ENCODE measurements at places on chromosomes 7 and 10.

DNA sequence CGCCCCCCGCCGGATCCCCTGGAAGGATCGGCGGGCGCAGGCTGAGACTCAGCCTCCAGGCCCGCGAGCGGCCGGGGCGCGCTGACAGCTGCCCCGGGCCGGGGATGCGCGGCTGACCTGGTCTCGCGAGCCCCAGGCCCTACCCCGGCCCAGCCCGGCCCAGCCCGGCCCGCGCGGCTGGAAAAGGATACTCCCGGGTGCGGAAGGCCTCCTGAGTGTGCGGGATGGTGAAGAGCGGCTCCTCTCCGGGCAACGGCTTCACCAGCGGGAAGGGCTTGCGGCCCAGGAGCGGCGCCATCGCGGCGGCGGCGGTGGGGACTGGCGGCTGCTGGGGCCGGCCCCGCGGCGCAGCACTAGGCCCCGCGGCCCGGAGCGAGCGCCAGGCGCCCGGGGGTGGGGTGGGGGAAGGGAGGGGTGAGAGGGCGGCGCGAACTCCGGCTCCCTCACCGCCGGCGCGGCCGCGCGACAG, 423 bp downstream of the BAZ1B start:
- DNase-seq, result no peak

GRCh38 chr7:4861227-4861626, 603 bp downstream of the PAPOLB start:
- no peak for DNase-seq

- no peak for DNase-seq
Measured at GRCh38 chr10:11713186-11713743, 28.9 kb upstream of the ECHDC3 start.

GRCh38 chr7:99478464-99479440, 6.1 kb downstream of the ZNF789 start:
- no peak for DNase-seq

DNA sequence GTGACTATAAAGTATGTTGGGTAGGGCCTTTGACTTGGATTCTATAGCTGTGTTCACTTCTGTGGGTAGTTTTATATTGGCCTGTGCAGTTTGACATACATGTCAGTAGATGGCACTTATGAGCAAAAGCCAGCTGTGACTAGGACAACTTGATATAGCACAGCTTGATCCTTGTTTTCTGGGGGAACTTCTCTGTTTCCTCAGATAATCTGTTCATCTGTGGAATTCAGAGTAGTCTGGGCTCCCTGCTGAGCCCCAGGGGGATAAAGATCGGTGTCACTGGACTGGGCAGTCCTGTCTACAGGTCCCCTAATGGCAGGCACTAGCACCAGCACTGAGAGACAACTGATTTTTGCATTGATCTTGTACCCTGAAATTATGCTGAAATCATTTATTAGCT, 25.4 kb downstream of the CYP2C9 start:
- peak; percentile 21 for DNase-seq

- DNase-seq, result no peak
Measured at GRCh38 chr7:27491534-27491933, 171.1 kb downstream of the HIBADH start.

DNA sequence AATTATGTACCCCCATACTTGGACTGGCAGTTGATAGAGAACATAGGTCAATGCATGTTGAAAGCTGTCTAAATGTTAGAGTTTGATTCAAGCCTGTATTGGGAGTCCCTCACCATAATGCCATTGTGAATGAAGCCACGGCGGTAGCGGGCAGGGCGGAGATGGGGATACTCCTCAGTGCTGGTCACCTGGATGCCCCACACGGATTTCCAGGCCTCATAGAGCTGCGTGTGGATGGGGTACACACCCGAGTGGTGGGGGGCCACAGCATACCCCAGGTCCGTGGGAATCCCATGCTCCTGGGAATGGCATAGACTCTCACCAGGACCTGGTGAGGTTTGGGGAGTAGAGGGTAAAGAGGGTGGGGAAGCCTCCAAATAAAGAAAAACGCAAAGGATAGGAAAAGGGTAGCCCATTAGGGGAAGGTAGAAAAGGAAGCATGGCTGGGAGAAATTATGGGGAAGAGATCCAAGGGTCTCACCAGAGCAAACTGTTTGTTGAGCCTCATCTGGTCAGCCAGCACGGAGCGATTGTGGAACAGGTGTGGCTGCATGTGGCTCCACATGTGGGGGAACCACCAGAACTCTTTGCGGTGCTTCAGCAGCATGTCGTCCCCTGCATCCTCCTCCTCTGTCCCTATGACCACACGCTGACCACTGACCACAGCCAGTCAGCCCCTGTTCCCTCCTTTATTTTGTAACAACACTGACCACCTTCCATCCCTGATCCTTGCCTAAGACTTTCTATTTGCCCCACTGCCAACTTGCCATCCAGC, 5.0 kb downstream of the NDST2 start:
- DNase-seq, result no peak

DNA sequence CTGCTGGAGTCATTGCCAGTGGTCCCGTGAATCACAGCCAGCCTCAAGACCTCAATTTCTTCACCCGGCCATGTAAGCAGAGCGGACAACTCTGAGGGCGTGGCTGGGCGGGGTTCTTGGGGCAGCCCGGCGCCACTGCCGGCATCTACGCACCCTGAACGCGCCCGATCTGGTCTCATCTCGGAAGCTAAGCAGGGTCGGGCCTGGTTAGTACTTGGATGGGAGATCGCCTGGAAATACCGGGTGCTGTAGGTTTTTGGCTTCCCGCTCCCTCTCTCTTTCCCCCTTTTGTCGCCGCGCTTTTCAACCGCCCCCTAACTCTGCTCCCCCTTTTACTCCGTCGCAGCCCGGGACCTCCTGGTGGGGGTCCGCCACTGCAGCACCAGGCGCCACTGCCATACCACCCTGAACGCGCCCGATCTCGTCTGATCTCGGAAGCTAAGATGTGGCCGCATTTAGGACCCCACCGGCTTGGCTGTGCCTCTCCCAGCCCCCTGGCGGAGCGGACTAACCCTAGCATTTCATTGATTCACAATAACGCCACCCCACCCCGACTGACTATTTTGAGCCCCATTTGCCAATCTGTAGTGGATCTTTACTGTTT, 25.3 kb downstream of the GARIN1A start:
- no peak for DNase-seq

Measured in WERI-Rb-1 (cell line).